T-helper 9 cell (primary cell): ENCODE measurements at places on chromosomes 2 and 18.

DNA sequence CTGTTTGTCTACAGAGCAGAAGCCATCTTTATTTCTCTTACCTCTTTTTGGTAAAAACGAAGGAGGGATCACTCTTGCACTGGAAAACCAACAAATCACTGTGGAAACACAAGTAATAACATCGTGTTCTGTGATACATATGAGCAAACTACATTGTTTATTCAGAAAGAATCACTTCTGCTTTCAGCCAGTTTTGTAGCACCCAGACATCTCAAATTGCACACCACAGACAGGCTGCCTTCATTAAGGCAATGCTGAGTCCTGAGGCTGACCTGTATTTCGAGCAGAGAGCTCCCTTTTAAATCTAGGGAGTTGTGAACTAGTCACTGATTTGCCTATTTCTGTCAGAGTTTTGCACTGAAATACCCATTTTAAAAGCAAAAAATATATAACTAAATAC lies 1003.2 kb upstream of the FAM98A start:
- DNase-seq, result no peak

GRCh38 chr18:25621144-25621543 lies 269.2 kb upstream of the ZNF521 start:
- no peak for DNase-seq

DNA sequence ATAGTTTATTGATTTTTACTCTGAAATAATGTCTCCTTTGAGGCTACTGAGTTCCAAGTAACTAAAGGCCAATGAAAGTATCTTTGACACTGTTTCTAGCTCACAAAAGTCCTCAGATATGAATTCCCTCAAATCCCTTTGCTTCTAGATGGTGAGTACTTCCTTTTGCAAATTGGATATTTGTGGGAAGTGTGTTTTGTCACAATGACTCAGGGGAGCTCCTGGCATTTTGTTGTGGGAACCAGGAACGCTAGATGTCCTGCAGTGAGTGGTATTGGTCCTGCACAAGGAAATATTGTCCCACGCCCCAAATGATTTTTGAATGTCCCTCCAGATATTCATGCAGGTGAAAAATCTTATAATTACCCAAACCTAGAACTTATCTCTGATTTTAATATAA lies 24.3 kb downstream of the TACR1 start:
- DNase-seq, result no peak

GRCh38 chr2:217031445-217031844 lies 171.6 kb upstream of the TNP1 start:
- no peak for DNase-seq
